Large intestine (tissue), 12 donors: ENCODE measurements at places on chromosomes 4 and X. TPM values are rescaled to one million over a fixed set of nuclear protein-coding genes. Genes with fewer than 3 reads are reported as not detected.

- peak; percentile 16 for DNase-seq
Observed at GRCh38 chr4:64158648-64159326, 250.5 kb downstream of the TECRL start.

DNA sequence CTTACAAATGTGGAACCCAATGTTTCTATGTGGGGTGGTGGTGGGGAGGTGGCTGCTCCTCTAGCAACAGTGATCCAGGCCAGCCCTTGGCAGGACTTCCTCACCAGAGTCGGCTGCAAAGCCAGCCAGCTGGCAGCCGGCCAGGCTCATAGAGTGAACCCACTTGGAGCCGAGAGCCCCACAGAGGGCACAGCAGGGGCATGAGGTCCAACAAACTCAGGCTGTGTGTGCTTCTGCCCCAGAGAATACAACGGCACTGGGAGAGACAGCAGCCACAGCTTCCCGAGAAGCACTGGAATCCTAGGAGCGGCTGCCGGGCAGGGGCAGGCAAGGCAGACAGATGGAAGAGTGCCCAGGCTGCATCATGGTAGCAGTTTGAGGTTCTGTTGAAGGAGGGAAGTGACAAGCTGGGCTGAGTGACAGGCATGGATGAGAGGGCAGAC lies 23.5 kb upstream of the SOWAHD start:
- DNase-seq: no peak

GRCh38 chr4:108094923-108095482 lies 73.7 kb downstream of the LEF1 start:
- DNase-seq: no peak

DNA sequence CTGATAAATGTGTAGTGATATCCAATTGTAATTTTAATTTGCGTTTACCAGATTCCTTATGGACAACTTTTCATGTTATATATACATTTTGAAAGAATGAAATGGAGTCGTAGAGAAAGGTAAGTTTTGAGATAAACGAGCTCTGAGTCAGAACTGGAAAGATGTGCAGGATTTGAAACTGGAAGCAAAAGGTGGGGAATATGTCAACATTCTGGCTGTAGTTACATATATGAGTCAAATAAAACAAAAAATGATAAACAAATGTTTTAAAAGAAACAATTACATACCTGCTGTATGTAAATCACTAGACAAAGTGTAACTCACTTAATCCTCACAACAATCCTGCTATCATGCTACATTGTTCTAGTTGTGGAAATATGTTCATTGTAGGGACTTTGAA lies 84.0 kb downstream of the LPAR4 start:
- DNase-seq: no peak

DNA sequence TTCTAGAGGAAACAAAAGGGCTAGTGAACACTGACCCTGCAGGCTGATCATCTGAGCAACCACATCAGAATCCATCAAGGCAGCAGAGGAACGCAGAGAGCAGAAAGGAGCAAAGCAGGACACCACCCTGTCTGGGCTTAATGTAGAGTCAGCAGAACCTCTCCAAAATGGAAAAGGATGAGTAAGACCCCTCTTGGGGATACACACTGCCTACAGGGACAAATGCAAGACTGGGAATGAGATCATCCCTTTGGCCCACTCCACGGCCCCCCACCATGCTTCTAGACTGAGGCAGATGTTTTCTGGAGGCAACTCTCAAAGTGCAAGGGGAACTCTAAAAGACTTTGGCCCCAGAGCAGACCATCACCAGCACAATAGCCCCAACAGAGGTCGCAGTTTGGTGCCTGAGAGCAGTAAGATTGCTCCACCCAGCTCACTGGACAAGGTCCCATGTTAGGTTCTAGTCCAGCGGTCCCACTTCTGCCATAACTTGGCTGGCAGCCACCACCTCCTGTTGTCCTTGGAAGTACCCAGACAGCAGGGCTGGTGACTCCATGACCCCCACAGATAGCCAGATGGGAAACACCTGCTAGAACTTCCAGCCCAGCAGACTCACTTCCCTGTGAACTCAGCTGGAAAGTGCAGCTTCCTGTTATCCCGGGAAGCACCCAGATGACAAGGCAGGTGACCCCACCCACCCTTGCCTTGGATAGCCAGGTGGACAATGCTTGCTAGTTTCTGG lies 372.7 kb downstream of the INPP4B start:
- DNase-seq: peak; percentile 24

Gene NXT2
- 11.2 TPM for polyA plus RNA-seq

DNA sequence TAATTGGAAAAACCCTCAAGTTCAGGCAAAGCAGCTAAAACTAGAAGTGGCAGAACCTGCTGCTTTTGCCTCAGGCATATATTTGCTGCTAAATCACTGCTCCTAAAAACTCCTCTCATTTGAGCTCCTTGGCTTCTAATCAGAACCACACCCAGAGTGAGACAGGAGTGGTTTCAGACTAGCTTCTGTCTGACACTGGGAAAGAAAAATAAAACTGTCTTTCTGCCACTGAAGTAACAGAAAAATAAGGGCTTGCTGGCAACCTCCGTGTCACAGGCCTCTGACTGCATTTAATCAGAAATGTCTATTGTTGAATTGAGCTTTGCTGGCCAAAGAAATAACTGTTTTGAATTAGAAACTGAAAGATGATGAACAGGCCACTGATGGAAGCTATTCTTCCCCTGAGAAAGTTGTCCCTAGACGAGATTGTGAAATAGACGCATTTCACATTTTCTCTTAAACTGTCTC lies 52.1 kb upstream of the RAP2C start:
- no peak for DNase-seq

Gene LINC00632
- 4.5 TPM for polyA plus RNA-seq

Gene LANCL3
- polyA plus RNA-seq: 0.33 TPM

- no peak for DNase-seq
Observed at GRCh38 chr4:851701-852430, 25.9 kb upstream of the CPLX1 start.

DNA sequence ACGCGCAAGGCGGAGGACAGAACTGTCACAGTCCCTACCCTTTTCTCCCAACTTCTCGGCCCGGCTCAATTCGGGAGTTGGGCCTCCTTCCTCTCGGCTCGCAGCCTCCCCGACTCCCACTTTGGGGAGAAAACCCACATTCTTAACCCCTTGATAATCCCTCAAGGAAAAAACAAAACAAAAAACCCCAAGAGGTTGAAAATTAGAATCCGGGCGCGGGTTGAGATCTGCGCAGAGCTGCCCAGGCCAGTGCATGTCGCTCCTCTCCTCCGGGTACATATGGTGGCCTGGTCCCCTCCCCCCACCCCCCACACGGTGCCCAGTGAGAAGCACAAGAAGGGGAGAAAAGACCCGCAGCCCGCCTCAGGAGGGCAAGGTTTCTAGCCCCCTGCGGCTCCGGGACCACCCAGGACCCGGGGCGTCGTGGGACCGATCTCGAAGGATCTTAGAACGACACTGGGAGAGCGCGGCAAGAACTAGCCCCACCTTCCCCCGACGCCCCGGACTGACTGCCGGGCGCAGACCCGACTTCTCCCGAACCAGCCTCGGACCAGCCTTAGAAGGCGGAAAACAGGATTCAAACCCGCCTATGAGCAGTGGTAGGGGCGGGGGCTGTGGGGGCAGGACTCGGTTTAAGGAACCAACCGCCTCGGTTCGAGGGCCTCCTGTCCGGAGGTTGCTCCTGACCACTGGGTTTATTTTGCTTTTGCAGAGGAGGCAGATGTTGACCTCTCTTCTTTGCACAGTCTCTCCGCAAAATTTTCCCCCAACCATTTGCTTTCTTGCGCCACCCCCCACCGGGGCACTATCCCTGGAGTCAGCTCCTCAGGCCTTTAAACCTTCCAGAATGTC lies 2.5 kb upstream of the PDGFRA start:
- DNase-seq: peak; percentile 48

- DNase-seq: peak; percentile 82
Observed at GRCh38 chr4:187208651-187209050, 485.0 kb upstream of the FAT1 start.

Gene CT45A2
- polyA plus RNA-seq: not detected

Gene WAS
- 6.3 TPM for polyA plus RNA-seq

DNA sequence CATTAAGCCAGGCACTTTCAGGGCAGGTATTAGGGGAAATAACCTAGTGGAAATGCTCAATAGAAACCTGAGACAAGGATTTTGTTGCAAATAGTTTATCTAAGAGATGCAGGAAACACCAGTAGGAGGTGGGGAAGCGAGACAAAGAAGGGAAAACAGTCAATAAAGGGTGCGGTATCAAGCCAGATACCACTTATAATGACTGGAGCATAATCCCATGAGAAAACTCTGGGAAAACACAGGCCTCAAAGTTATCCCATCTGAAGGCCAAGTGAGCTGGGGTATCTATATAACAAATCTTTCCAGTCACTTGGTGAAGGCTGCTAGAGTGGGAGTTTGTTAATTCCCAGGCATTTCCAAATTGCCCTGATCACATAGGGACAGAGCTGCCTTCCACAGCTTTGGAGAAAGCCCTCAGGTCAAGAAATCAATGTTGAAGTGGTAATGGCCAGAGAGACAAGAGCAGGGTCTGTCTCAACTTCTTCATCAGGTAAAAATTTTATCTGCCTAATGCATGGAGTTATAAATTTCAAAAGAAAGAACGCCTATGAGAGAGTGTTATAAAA lies 9.8 kb upstream of the HMGB2 start:
- no peak for DNase-seq

Gene NRK
- polyA plus RNA-seq: 4.9 TPM

Gene SLC39A8
- polyA plus RNA-seq: 8.0 TPM

Gene ARHGAP6
- polyA plus RNA-seq: 5.1 TPM

Gene TMEM255A
- polyA plus RNA-seq: 1.6 TPM

DNA sequence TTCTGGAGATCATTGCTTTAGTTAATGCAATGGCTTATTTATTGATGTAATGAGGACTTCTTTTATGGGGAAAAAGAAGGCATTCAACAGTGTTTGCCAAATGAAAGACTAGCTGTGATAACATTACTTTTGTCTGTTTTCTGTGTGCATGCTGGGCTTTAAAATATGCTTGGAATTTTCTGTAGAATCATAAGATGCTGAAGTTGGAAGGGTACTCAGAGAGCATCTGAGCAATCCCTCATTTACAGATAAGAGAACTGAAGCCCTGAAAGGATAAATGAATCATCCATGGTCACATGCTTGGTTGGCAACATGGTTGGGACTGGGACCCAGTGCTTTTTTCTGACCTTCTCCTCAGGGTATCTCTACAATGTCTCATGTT lies 31.4 kb upstream of the PITX2 start:
- no peak for DNase-seq

Gene MEPE
- not detected for polyA plus RNA-seq

DNA sequence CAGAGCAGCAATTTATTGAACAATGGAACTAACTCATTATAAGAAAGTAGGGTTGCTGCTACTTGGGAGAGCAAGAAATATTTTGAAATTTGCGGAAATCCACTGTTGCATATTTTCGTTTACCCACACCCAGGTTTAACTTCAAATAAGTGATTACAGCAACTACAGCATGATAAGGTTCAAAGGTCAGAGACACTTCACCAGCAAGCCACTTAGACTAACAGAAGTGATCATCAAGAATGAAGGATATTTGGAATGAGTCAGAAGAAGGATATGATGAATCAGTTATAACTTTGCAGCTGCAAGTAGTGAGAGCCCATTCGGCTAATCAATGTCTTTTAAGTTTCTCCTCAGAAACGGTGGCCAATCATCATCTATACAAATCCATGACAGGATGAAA lies 199.3 kb downstream of the TMA16 start:
- DNase-seq: no peak

Gene SPACA5
- not detected for polyA plus RNA-seq

DNA sequence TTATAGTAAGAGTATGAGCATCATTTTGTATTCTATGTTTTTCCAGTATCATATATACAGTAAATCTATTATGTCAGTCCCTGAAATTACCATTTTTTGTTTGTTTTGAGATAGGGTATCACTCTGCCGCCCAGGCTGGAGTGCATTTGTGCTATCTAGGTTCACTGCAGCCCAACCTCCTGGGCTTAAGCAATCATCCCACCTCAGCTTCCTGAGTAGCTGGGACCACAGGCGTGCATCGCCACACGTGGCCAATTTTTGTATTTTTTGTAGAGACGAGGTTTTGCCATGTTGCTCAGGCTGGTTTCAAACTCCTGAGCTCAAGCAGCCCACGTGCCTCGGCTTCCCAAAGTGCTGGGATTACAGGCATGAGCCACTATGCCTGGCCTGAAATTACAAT lies 85.6 kb downstream of the ZNF330 start:
- DNase-seq: no peak

GRCh38 chr4:73450398-73451004 lies 14.5 kb downstream of the AFP start:
- DNase-seq: no peak

DNA sequence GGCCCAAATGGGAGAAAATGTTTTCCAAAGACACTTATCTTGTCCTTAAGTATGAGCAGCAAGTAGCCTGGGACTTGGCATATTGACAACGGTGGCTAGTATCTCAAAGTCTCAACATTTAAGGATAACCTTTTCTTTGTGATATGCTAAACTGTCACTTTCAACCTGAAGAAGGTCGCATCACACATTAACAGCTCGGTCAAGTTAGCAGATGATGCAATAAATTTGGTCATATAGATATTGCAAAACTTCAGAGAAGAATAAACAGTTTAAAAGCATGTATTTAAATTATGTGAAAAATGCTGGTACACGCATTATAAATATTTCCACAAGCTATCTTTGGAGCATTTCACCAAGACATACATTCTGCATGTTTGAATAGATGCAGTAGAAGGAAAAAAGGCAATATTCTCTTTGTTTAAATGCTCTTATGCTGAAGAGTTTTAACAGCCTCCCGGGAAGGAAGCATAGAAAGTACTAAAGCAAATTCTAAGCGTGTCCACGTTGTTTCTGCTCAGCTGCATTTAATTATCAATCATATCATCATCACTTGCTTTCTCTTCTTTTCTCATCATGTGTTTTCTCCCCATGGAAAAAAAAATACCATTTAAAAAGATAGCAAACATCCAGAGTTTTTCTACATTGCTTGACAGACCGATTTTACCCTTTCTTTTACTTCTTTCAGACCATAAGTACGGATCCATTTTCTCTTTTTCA lies 24.2 kb downstream of the ARHGAP6 start:
- no peak for DNase-seq

- DNase-seq: no peak
Observed at GRCh38 chr4:86272669-86273068, 87.2 kb downstream of the MAPK10 start.

DNA sequence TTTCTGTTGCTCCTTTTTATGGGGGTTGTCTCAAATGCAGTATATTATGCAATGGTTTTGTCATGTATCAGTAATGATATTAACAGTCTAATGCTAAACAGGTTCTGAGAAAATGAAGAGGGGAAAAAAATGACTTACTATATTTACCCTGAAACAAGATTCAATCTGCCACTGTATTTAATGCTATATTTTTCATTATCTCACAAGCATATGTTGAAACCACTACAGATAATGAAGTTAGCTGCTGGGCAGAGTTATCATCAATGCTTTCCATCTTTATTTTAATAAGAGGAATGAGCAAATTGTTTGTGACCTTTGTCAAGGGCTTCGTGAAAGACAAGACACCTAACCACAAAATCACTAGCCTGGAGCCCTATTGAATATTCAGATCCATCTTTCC lies 32.6 kb upstream of the NAA11 start:
- no peak for DNase-seq
